Stimulated activated CD4-positive, alpha-beta T cell treated with anti-CD3 and anti-CD28 coated beads, Interleukin-2, amount 100 ng/mL, for 4 hours (primary cell): ENCODE measurements at places on chromosomes 16 and 17.

DNA sequence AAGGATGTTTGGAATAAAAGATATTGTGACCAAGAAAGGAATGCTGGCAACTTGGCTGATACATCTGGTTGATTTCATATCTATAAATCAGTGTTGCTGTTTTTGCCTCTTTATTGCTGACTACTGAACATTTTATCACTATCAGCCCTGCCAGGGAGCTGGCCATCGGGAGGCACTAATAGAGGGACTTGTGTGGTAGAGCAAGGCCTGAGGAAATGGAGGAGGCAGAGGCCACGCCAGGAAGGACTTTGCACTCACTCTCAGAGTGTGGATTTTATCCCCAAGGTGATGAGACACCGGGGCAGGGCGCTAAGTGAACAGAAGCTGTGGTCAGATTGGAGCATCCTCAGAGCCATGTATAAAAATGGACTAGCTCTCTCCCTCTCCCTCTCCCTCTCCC, 9.3 kb upstream of the CYB561 start:
- no peak for DNase-seq

- DNase-seq: no peak
Measured at GRCh38 chr17:76585649-76586593, at the start of gene ST6GALNAC2. Gene ST6GALNAC2 (minus strand): TSS chr17:76585860. CDS start chr17:76585808, 52 bp downstream.

DNA sequence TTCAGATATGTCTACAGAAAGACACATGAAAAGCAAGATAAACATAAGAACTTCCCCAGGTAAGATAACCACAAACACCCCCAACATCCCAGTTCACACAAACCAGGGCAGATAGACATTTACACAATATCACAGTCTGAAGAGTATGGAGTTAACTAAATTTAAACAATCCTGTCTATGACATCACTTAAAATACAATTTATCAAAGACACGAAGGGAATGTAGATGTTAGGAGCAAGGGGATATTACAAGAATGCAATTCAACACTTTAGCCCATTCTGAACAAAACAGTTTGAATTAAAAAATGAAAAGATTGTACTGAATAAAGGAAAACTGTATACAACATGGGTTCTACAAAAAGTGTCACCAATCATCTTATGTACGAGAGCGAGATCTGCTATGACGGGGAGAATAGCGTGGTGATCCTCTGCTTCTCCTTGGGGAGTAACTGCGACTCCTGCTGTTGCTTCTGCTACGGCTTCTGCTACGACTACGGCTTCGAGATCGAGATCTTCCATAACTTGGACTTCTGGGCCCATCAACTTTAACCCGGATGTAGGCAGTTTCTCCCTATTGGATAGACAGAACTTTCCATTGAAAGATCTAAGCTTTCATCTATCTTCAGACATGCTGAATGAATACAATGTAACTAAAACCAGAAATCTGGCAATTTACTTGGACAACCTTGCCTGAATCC, 1.9 kb downstream of the SRSF1 start:
- no peak for DNase-seq

DNA sequence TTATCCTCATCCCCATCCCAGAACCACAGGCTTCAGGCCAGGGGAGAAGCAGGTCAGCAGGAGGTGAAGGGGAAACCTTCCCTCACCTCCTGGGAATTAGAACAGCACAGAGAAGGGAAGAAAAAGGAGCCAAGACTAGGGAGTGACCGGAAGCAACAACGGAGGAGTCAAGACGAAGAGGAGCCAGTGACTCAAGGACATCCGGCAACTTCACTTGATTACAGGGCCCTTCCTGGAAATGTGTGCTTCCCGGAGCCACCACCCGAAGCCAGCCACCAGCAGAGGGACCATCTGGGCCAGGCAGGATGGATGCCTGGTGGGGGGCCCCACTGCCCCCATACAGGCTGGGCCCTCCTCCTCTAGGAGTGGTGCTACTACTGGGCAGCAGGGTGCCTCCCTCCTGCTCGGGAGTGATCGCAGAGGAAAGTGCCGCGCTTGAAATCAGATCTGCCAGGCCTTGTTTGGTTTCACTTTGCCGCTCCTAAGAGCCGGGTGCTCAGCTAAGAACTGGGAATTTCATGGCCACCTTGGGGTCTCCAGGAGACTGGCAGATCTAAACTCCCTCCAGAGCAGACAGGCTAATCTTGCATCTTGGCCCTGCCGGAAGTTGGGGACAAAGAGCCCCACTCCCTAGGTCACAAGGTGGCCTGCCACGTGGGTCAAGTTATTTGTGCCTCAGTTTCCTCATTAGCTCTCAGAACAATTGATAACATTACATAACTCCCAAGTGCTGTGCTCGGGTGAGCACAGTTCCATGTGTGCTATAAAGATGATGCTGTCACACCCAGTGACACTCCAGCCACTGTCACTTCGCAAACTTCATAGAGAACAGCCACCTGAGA, 6.6 kb downstream of the CDC42EP4 start:
- no peak for DNase-seq

- DNase-seq: peak; percentile 96
Measured at GRCh38 chr16:56988948-56989945, at the start of gene NLRC5. Gene NLRC5 (plus strand): TSS chr16:56989557. CDS start chr16:57020713, 31,156 bp downstream.

DNA sequence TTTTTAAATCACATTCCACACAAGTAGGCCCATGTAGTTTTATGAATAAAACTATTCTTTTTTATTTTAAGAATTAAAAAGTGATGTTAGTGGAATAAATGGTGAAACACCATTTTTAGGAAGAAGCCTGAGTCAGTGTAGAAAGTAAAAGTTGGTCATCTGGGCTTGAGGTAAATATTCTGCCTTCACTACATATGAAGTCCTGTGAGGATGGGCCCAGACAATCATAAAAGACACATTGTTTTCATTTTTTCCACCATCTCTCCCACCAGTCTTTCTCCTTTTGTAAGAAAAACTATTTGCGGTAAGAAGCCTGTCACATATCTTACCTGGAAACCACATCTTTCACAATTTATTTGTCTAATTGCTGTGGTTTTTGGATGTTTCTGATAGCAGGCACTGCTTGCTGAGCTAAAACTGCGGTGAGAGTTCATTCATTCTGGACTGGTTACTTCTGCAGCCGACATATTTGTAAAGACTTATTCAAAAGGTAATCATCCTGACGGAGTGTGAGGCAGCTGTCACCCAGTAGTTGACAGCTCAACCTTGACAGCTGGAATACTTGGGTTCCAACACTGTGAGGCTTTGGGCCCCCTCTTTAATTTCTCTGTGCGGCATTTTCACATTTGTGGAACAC, 10.6 kb upstream of the RFFL start:
- DNase-seq: no peak
